Smooth muscle cell of the coronary artery (primary cell): ENCODE measurements at places on chromosomes 13 and 19. TPM values are rescaled to one million over a fixed set of nuclear protein-coding genes. Genes with fewer than 3 reads are reported as not detected.

PNMA8C gene
- total RNA-seq: 0.15 TPM in 1 of 2 replicates, not detected in the other

HOOK2 gene
- 15.7 and 18.7 TPM in 2 replicates for total RNA-seq

NBEA gene
- 3.1 and 3.7 TPM in 2 replicates for total RNA-seq

LRRC8E gene
- total RNA-seq: 4.3 and 5.6 TPM in 2 replicates

MAN2B1 gene
- 29.1 and 32.4 TPM in 2 replicates for total RNA-seq

STOML3 gene
- total RNA-seq: not detected in 2 replicates

ERICH4 gene
- total RNA-seq: not detected in 2 replicates

BEST2 gene
- total RNA-seq: not detected in 2 replicates

CYP2F1 gene
- not detected in 2 replicates for total RNA-seq

ZNF230 gene
- 3.3 and 8.7 TPM in 2 replicates for total RNA-seq

BRME1 gene
- total RNA-seq: 0.12 and 0.45 TPM in 2 replicates

SMAD9 gene
- total RNA-seq: 0.47 and 6.5 TPM in 2 replicates

CDC34 gene
- total RNA-seq: 81.4 and 83.4 TPM in 2 replicates

NKG7 gene
- total RNA-seq: not detected in 2 replicates

IZUMO4 gene
- 0.90 and 2.1 TPM in 2 replicates for total RNA-seq

NLRP11 gene
- not detected in 2 replicates for total RNA-seq

NLRP12 gene
- 0.08 TPM in 1 of 2 replicates, not detected in the other for total RNA-seq

CCDC122 gene
- total RNA-seq: 0.94 and 5.9 TPM in 2 replicates

RXFP2 gene
- total RNA-seq: not detected in 2 replicates

CGB2 gene
- not detected in 2 replicates for total RNA-seq

TMEM59L gene
- 0.23 and 0.98 TPM in 2 replicates for total RNA-seq

CNMD gene
- total RNA-seq: not detected in 2 replicates

LGALS7 gene
- total RNA-seq: not detected in 2 replicates

TEX29 gene
- 0.15 and 3.6 TPM in 2 replicates for total RNA-seq

FAM83E gene
- 0.38 TPM in 1 of 2 replicates, not detected in the other for total RNA-seq

FBN3 gene
- not detected in 2 replicates for total RNA-seq

KIR3DL1 gene
- not detected in 2 replicates for total RNA-seq

FBXO17 gene
- total RNA-seq: 13.2 and 17.9 TPM in 2 replicates

FAM216B gene
- not detected in 2 replicates for total RNA-seq

ALKBH6 gene
- total RNA-seq: 5.4 and 15.6 TPM in 2 replicates

PLIN5 gene
- total RNA-seq: not detected in 2 replicates

GPR4 gene
- total RNA-seq: 0.23 TPM in 1 of 2 replicates, not detected in the other

NUMBL gene
- total RNA-seq: 21.6 and 31.6 TPM in 2 replicates
